SK-N-SH (cell line): ENCODE measurements at places on chromosomes 6 and 20.

DNA sequence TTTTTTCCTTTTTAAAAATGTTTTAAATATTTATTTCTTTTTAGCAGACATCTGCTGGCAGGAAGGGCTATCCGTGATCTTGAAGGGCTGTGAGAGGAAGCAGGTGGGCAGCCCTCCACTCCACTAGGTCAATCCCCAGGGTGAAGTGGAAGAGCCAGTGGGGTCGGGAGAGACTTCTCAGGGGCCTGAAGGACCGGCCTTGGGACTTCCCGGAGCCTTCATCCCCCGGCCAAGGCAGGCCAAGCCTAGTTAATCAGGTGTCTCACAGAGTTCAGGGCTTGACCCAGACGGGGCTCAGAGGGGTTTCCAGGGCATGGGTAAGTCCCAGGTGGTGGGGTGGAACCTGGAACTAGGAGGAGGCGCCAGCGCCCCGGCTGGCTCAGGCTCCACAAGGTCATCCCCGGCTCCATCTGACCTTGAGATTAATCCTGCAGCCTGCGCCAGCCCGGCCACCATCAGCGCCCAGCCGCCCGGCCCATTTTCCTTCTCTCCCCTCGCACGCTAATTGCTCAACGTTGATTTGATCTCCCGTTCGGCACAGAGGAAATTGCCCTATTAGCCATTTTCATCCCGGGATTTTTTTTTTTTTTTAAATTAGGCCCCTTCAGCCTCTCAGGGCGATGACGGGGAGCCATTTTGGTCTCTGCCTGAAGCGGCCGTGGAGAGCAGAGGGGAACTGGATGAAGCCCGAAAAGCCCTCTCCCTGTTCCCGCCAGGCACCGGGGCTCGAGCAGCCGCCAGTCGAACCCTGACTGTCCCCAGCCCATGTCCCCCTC, 44.4 kb downstream of the MDFI start:
- DNase-seq, result no peak

DNA sequence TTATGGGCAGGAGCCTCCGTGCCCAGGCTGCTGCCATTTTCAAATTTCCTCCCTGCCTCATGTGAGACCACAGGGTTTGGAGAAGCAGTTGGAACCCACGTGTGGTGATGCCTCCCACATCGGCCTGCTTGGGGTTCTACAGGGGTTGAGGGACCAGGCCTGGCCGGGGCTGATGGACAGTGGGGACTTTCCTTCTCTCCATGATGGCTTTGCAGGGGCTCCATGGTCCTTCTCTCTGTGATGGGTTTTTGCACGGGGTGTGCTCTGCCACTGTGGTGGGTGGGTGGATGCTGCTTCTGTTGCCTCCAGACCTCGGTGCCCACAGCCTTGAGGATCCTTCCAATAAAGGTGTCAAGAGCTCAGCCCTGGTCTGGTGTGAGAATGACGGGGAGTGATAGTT, 54.4 kb downstream of the ADNP start:
- no peak for DNase-seq

DNA sequence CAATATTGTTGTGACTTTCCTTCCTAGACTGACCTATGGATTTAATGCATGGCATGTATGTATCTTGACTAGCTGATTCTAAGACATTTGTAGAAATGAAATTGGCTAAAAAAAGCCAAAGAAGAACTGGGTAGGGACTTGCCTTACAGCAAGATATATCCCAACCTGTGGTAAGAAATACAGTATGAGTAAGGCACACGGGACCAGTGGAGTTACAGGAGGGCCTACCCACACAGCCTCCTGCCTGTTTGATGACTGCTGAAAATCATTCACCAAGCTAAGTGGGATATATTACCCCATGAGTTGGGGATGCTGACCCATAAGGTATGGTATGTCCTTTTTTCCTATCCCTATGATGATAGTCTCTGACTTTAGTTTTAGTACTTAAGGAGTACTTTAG, 112.2 kb downstream of the INSM1 start:
- DNase-seq, result no peak

- no peak for DNase-seq
Observed at GRCh38 chr20:50676858-50677257, 14.5 kb downstream of the RIPOR3 start.

DNA sequence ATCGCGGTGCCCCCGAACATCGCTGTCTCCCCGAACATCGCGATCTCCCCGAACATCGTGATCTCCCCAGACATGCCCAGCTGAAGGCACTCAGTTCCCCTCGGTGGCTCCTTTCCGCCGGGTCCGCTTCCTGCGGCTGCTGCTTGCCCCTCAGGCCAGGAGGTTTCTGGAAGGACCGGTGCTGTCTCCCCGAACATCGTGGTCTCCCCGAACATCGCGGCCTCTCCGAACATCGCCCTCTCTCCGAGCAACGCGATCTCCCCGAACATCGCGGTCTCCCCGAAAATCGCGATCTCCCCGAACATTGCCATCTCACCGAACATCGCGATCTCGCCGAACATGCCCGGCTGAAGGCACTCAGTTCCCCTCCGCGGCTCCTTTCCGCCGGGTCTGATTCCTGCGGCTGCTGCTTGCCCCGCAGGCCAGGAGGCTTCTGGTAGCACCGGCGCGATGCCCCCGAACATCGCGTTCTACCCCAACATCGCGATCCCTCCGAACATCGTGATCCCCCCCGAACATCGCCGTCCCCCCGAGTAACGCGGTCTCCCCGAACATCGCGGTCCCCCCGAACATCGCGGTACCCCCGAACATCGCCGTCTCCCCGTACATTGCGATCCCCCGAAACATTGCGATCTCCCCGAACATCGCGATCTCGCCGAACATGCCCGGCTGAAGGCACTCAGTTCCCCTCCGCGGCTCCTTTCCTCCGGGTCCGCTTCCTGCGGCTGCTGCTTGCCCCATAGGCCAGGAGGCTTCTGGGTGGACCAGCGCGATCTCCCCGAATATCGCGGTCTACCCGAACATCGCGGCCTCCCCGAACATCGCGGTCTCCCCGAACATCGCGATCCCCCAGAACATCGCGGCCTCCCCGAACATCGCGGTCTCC, 808 bp downstream of the ULBP1 start:
- DNase-seq, result peak; percentile 50
